ENCODE measurements at places on chromosomes 12 and 14.

- no peak for DNase-seq
Observed at GRCh38 chr12:109766251-109766778, 52.7 kb downstream of the FAM222A start.

DNA sequence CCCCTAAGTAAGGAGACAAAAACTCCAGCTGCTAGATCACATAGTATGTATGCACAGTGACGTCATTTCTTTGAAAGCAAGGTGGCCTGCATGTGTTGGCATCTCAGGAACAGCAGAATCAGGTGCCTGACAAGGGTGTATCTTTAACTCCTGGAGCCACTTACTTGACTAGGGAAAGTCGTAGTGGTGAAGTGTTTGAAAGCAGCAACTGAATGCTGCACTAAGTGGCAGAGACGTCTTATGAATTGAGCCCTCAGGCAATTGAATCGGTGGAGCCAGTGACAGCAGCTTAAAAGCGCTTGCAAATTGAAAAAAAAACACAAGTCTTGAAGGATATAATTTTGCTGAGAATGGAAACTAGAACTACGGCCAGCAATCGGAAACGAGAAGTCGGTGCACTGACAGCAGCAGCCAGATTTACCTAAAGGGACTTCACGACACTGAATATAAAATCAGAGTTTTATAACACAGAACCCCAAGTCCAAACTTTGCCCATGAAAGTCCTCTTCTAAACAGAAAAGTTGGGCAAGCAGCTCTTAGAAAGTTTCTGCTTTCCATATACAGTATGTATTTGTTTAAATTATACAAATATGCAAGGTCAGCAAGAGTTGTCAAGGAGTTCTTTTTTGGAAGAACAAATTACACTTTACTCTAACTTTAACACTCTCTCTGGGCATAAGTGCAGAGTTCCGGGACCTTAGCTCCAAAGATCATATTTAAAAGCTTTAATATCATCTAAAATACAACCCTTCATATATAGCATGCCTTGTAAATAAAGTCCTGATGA lies 1.1 kb downstream of the IGF1 start:
- DNase-seq = no peak

GRCh38 chr14:51967521-51967920 lies 21.8 kb upstream of the RTRAF start:
- no peak for DNase-seq

DNA sequence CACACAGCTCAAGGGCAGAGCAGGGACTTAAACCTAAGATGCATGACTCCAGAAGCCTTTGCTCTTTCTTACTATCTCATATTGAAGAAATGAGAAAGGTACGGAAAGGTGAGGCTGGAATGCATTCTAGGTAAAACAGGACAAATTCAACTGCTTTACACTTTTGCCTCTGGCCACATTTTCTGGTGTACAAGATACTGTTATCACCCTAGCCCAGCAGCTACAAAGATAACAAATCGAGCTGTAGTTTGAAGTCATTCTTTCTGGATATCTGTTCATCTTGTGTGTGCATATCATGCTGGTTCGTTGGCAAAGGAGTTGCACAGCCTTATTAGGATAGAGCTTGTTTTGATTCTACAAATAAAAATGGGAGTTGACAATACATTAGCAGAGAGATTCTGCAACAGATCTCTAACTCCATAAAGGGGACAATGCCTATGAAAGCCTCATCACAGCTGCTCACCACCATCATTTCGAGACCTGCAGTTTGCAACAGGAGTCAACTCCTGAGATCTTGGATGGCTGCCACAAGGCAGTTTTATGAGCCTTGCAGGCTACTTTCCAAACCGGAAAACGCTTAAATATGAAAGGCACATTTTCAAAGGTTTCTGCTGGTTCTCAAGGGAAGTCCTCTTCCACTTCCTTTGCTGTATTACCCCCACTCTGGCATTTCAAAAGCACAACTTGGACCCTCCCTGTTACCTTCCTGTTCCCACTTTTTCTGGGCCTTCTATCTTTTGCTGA lies 64.9 kb downstream of the STXBP6 start:
- DNase-seq = no peak

GRCh38 chr14:59308673-59309072 lies 120.2 kb downstream of the DAAM1 start:
- no peak for DNase-seq
